ENCODE measurements at places on chromosomes 5 and 9.

GRCh38 chr9:127838375-127839078 is 15.9 kb downstream of the ENG start:
- DNase-seq, result no peak

DNA sequence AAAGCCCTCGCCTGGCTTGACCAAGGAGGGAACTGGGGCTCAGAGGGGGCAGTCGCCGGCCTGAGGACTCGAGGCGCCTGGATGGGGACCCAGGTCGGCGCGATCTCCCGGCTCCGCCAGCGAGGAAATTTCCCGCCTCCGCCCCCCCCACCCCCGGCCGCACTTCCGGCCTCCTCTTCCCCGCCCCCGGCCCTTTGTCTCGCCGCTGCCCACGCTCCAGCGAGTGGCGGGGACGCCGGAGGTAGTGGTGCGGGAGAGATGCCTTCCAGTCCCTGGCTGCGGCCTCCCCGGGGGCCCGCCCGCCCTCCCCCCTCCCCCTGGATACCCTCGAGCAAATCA is 448 bp upstream of the GPRIN1 start:
- DNase-seq, result no peak

GRCh38 chr9:126854734-126855133 is 5.7 kb upstream of the ZBTB34 start:
- no peak for DNase-seq

DNA sequence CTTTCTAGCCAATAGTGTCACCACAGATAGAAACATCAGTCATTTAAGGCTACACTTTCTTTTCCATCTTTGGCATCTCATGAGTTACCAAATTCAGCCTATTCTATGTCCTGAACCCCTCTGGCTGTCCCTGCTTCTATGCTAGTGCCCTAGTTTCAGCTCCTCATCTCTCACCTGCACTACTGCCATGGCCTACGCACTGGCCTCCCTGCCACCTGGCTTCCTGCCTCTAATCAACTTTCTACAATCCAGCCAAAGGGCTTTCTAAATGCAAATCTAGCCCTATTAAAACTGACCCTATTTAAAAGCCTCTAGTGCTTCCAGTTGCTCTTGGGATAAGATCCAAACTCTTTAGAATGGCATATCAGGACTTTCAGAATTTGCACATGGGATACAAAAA is 482.9 kb downstream of the TMEM38B start:
- no peak for DNase-seq

- DNase-seq, result no peak
These were observed 548.9 kb downstream of the HINT1 start for GRCh38 chr5:130616161-130616560.

GRCh38 chr9:87518702-87519335 is 21.2 kb downstream of the DAPK1 start:
- DNase-seq, result no peak

DNA sequence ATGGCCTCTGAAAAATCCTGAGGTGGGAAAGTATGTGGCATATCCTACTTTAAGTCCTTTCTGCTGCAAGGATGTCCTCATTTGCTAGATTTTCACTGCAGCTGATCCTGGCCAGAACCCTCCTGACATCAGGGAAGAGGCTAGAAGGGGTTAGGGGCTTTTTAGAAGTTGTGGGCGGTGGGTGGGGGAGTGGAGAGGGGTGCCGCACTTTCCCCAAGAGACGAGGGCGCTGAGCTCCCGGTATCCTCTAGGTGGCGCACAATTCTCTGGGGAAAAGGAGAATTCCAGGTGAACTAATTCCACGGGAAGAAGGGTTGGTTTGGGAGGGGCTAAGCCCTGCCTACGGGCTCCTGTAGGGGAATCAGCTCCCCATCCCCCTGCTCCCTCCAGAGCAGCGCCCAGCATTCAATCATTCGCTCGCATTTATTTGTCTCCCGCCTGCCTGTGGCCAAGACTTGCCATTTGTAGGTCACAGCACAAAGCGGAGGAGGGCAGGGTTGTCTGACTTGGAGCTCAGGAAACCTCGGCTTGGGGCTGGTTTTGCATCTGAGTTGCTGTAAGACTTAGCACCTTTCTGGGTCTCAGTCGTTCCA is 42.9 kb upstream of the HAND1 start:
- no peak for DNase-seq

GRCh38 chr9:69215774-69216485 is 41.9 kb downstream of the TJP2 start:
- no peak for DNase-seq

- DNase-seq, result no peak
These were observed 2.1 kb downstream of the HNRNPAB start for GRCh38 chr5:178206166-178207101.

DNA sequence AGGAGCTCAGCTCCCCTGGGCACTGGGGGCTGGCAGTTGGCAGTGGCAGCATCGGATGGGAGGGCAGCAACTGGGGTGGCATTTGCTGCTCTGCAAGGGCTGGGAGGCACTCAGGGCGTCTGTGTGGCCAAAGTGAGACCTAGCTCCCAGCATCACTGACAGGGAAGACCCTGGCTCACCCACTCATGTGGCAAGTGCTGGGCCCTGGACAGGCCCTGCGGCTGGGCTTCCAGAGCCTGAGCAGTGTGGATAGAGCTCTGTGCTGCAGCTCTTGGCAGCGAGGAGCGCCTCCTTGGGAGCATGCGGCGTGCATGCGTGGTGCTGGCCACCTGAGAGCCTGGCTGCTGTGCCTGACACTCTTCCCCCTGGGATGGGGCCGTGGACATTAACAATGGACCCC is 10.2 kb downstream of the CEP72 start:
- no peak for DNase-seq

GRCh38 chr5:5316334-5316733 is 106.1 kb upstream of the ICE1 start:
- no peak for DNase-seq

- no peak for DNase-seq
These were observed 12.4 kb upstream of the NFIB start for GRCh38 chr9:14326264-14326826.

DNA sequence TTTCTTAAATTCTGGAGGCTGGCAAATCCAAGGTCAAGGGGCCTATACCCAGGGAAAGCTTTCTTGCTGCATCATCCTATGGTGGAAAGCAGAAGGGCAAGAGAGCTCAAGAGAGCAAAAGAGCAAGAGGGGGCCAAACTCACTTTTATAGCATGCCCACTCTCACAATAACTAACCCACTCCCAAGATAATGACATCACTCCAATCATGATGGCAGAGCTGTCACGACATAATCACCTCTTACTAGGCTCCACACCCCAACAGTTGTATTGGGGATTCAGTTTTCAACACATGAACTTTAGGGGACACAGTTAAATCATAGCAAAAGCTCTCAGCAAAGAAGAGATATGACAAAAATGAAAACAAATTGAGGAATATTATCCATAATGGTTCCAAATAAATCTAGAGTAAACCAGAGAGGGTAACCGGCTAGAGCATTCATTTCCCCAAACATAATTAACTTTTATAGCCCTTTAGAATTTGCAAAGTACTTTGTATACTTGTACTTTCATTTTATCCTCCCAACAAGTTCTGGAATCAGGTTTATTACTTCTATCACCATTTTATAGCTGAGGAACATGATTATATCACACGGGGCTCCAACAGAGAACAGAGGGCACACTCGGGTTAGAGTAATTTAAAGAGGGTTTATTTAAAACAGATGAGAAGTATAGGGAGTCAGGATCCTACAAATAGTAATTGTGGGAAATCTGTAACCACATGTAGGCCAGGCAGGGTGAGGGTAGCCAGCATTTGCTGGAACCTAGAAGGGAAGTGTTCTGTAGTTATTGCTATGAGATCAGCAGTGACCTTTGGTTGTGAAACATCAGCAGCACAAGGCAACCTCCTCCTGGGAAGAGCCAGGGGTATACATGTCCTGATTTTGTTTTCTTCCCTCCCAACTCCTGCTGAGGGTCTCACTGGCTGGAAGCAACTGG is 7.2 kb upstream of the TARS1 start:
- DNase-seq, result no peak

DNA sequence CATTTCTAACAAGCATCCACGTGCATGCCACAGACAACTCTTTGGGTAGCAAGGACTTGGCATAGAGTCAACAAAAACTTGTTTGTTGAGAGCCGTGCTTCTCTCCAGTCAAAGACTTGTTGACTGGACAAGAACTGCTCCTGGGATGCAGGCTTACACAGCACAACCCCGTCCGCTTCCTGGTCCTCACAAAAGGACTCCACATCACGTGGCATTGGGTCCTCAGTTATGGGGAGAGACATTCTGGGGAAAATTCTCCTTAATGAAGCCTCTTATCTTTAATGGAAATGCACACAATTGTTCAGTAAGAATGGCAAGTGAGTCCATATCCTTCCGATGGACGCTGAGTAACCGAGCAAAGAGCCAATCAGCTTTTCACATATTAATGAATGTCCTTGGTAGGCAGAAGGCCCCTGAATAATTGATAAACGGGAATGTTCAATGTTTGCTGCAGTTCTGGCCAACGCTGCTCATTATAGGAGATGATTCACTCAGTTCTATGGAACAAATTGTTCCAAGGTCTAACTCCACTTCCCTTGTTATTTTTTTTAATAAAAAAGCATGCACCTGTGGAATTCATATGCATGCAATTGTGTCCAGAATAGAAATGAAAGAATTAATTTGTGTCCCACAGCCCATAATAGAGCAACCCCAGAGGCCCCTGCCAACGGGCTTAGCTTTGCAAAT is 97.0 kb upstream of the ZNF366 start:
- DNase-seq, result no peak

GRCh38 chr9:34524349-34524748 is 1.6 kb upstream of the ENHO start:
- no peak for DNase-seq

GRCh38 chr5:55021821-55022220 is 2.2 kb upstream of the GZMK start:
- DNase-seq, result no peak

DNA sequence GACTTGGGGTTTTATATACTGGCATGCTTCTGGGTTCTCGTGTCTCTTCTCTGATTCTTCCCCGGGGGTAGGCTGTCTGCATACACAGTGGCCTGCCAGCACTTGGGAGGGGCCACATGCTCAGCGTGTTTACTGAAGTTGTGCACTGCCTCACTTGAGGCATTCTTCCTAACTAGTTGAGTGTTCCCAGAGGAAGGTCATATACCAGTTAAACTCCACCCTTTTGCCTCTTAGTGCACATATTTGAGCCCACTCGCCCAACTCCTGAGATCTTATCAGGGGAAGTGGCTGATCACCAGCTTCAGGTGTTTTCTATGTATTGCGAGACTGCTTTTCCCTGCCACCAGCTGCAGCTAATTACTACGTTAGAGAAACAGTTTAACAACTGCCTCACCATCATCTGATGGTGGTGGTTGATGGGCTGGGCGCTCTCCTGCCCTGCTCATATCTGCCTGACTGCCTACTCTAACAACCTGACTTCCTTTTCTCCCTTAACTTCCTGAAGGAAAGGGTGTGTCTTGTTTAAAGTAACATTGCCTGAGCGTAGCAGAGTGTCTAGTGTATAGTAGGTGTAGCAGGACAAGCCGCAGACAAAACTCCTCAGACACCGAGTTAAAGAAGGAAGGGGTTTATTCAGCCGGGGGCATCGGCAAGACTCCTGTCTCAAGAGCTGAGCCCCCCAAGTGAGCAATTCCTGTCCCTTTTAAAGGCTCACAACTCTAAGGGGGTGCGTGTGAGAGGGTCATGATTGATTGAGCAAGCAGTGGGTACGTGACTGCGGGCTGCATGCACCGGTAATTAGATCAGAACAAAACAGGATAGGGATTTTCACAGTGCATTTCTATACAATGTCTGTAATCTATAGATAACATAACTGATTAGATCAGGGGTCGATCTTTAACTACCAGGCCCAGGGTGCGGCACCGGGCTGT is 60.1 kb upstream of the CLINT1 start:
- no peak for DNase-seq

GRCh38 chr9:10000669-10001068 is 612.1 kb downstream of the PTPRD start:
- no peak for DNase-seq

GRCh38 chr9:131960311-131960710 is 119.4 kb downstream of the MED27 start:
- no peak for DNase-seq

DNA sequence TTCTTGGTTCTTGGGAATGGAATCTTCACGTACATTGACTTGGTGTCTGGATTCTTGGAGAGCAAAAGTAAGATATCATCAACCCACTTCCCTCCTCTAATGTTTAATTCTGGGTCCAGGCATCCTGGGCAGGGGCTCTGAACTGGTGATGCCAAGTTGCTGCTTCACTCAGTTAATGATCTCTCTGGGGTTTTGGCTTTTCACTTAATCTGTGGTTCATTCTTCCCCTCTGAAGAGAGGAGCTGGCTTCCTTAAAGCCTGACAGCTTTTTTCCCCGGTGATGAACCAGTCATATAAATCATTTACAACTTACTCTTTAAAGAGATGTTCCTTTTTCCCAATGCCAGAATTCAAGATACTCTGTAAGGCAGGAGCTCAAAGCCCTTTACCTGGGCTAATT is 65.9 kb downstream of the ARHGAP26 start:
- no peak for DNase-seq

DNA sequence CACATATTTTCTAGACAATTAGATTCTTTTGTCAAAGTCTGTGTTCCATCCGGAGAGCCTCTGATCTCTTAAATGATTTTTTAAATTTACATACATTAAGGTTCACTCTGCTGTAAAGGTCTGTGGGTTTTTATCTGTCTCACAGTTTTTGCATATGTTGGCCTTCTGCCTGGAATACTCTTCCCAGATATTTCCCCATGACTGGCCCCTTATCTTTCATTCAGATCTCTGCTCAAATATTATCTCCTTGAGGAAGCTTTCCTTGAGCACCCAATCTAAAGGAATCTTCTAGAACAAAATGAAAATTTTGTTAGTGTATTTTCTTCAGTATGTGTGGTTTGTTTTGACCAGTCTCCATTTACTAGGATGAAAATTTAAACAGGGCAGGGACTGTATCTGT is 26.3 kb downstream of the FAF2 start:
- DNase-seq, result no peak

DNA sequence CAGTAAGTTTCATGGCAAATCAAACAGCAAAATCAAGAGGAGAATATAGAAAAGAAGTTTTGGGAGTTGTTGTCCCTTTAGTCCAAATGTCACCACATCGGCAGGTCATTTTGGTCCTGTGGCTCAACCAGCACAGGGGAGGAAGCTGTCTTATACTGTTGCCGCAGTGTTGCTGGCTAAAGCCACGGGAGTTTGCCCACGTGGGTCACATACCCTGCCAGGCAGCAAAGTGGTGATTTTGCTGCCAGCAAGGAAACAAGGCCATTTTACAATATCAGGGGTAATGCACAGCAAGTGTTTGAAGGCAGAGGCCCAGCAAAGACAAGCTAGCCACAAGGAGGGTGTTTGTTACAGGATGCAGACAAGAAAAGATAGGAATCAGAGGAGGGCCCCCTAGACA is 14.5 kb downstream of the GABRA6 start:
- DNase-seq, result no peak

DNA sequence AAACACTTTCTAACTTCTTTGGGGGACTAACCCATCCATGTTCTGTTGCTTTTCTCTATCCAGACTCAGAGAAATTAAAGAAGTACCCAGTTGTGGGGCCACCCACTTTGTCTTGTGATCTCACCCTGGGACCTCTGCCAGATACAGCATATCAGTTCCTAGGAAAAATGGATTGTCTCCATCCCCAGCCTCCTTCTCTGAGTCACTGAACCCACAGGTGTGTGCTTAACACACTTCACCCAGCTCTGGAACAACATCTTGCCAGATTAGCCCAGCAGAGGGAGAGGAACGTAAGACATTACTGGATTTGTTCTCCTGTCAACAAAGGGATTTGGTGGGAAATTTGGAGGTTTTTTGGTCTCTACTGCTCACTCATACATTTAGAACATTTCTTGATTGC is 19.2 kb downstream of the FAM240B start:
- DNase-seq, result no peak
